Stimulated activated naive B cell treated with anti-CD40 and anti-IgM and Interleukin-4, amounts not matched to agents 10 μg/mL and 1 μg/mL and 100 μg/mL, for 72 hours (primary cell): ENCODE measurements at places on chromosomes 7 and 10.
A peak's percentile ranks its signal among the peaks of the same experiment; 100 is the strongest.

GRCh38 chr10:106711313-106711906 is 453.1 kb downstream of the SORCS1 start:
- DNase-seq: peak; percentile 20

GRCh38 chr7:105649727-105650381 is 68.6 kb upstream of the EFCAB10 start:
- no peak for DNase-seq

- no peak for DNase-seq
These were observed 79.5 kb downstream of the RTKN2 start for GRCh38 chr10:62189131-62189530.

- DNase-seq: no peak
These were observed 254.6 kb downstream of the TNS3 start for GRCh38 chr7:47327346-47327697.

DNA sequence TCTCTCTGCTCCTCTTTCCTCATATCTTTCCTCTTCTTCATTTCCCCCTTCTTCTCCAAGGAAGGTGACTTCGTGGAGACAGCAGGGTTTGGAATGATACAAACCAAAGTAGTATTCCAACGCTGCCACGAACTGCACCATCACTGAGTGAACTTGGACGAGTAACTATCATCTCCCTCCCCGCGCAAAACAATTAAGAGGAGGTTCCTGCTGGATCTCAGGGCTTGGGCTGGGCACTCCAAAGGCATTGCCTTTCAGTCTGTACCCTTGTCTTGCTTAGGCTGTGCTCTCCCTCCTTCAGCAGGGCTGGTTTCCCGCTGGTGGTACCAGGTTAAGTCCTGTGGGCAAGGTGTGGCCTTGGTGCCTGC is 790 bp upstream of the PITX3 start:
- no peak for DNase-seq

- no peak for DNase-seq
These were observed 21.4 kb upstream of the CRYGN start for GRCh38 chr7:151461096-151461941.

DNA sequence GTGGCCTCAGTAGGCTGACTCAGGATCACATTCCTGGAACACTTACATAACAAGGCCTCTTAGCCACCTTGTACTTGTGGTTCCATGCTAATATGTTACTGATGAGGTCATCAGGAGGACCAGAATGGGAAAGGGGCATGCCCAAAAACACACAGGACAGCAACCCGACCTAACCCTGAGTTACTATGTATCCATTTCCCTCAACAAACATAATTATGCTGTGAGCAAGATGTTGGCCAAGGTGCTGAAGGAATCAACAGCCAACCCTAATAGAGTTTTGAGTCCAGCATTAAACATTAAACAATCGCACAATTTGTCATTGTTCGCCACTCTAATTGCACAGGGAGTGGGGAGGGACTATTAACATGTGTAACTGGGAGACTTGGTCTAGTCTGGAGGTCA is 129.4 kb downstream of the PLPP4 start:
- no peak for DNase-seq

- no peak for DNase-seq
These were observed 43.0 kb downstream of the CH25H start for GRCh38 chr10:89164080-89164479.

GRCh38 chr10:127720903-127721302 is 16.1 kb upstream of the FOXI2 start:
- DNase-seq: no peak

DNA sequence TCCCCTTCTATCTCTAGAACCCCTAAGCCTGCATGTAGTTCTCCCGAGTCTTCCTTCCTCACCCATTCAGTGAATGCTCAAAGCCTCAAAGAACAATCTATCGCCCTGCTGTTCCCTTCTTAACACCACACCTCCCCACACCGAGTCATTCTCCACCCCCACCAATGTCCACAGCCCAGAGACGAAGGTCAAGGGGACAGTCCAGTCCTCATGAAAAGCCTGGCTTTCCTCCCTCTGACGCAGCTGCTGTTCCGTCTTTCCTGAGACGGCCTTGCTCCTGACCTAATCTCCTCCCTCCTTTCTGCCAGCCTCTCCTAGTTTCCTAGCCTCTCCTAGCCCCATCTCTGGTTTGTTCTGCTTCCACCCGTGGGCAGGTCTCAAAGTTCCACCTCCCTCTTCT is 9.2 kb downstream of the MOSPD3 start:
- no peak for DNase-seq
